ENCODE measurements at places on chromosomes 11 and 22.

- no peak for DNase-seq
Measured at GRCh38 chr11:132123854-132124835, 753.7 kb downstream of the NTM start.

DNA sequence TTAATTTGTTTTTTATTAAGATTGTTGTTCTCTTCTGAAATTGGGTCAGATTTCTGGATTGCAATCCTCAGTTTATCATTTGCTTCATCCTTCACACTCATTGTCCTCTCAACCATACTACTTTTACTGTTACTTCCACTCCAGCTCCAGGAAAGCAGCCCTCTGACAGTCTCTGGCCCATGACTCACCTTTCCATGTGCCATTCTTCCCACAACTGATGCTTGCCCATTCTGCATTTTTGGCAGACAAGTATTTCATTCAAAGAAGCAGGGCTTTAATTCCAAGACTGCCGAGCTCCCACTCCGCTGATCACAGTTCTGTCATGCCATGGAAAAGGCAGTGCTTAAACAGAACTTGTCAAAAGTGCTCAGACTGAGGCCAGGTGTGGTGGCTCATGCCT lies 139.2 kb downstream of the WNT11 start:
- no peak for DNase-seq

DNA sequence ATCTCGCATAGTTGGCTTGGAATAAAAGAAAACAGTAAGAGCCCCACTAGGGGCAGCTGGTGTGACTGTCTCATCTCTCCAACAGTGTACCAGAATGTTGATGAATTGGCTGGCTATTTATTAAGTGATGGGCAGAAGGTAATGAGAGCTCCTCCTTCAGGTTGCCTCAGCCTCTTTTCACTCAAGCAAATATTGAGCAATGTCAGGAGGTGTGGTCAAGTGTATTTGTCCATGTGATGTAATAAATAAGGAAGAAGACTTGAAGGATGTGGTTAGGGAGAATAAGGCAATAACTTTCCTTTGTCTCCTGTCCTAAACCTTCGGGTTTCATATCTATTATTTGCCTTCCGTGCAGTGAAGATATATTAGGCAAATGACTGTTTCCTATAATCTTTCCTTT lies at the start of gene TCN1:
TSS of gene TCN1 (minus strand) at position 91 of the 400 bp plus-strand sequence. CDS start at position 74, 17 bp downstream.
- DNase-seq, result no peak

DNA sequence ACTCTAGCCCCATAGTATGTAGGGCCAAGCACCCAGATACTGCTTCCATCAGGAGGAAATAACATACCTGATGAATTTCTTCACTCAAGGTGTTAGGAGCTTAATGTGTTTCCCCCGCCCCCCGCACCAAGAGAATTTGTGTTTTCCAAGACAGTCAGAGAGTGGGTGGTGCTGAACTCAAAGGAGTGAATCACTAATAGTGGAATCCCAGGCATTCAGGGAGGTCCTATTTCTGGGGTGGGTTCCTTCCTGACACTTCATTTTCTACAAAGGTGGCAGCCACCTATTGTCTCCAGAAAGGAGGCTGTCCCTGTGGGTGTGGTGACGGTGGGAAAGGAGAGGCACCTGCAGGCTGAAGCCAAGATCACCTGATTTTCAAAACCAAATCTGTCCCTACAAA lies 50.8 kb upstream of the ELF5 start:
- DNase-seq, result no peak

- no peak for DNase-seq
Measured at GRCh38 chr11:118980191-118980881, 8.8 kb downstream of the FOXR1 start.

GRCh38 chr22:32319861-32320406 lies 37.7 kb upstream of the RFPL3 start:
- no peak for DNase-seq

- DNase-seq, result no peak
Measured at GRCh38 chr11:57302489-57302888, 22.3 kb downstream of the TNKS1BP1 start.

DNA sequence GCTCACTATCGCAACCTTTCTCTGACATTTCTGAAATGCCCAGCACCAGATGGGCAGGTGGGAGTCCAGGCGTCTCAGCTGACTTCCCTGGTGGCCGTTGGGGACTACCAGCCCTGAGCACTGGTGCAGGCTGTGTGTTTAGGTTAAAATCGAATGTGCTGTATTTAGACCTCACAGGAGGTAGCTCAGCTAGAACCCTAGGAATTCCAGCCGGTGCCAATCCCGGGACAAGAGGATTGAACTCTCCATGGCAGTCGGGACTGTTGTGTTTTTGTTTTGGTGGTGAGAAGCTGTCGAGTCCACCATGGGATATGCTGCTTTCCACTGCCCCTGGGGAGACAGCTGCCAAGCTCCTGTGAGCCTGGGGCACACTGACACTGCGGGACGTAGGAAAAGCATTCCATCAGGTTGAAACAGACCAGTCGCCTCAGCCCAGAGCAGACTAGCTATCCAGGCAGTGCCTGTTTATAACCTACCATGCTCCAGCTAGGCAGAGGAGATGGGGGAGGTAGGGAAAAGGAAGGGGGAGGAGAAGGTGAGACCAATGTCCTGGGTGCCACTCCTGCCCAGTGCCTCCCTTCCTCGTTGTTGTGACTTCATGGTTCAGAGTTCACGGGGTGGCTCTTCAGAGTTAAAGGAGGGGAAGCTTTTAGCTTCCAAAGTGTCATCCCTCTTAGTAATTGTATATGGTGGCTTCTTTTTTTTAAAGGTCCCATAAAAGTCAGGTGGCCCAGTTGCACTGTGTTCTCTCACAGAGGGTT lies 53.0 kb downstream of the MICAL2 start:
- DNase-seq, result no peak

DNA sequence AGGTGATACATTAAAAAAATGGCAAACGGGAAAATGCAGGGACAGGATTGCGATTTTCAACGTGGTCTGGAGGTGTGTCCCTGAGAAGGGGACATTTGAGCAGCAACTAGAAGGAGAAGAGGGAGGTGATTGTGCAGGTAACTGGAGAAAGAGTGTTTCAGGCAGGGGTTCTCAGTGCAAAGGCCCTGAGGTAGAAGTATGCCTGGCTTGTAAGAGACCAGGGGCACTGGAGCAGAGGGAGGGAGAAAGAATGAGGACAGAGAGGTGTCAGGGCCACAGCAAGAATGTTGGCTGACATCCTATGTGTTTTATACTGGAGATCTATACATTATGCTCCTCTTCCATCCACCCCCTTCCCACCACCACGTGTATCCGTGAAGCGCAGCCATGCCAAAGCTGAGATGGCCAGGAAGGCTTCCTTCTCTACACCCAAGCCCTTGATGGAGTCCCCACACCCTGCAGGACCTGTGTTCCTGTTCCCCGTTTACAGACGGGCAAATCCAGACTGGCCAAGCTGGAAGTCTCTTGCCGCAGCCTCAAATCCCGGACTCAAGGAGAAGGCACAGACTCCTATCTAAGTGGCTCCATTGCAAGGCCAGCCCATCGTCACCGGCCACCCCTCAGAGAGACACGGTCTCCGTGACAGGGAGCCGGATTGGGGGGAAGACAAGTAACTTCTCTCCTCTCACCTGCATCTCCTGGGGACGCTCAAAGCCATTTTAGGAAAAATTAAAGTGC lies 416.1 kb downstream of the MN1 start:
- DNase-seq, result no peak

GRCh38 chr22:42964994-42965699 lies 49.8 kb downstream of the PACSIN2 start:
- DNase-seq, result no peak

- DNase-seq, result no peak
Measured at GRCh38 chr22:43296276-43296902, 46.8 kb downstream of the SCUBE1 start.

- DNase-seq, result no peak
Measured at GRCh38 chr11:87059596-87060390, 22.1 kb downstream of the TMEM135 start.

- DNase-seq, result no peak
Measured at GRCh38 chr22:36211237-36211861, 9.7 kb upstream of the APOL4 start.

- no peak for DNase-seq
Measured at GRCh38 chr11:20563866-20564265, 35.5 kb upstream of the SLC6A5 start.

DNA sequence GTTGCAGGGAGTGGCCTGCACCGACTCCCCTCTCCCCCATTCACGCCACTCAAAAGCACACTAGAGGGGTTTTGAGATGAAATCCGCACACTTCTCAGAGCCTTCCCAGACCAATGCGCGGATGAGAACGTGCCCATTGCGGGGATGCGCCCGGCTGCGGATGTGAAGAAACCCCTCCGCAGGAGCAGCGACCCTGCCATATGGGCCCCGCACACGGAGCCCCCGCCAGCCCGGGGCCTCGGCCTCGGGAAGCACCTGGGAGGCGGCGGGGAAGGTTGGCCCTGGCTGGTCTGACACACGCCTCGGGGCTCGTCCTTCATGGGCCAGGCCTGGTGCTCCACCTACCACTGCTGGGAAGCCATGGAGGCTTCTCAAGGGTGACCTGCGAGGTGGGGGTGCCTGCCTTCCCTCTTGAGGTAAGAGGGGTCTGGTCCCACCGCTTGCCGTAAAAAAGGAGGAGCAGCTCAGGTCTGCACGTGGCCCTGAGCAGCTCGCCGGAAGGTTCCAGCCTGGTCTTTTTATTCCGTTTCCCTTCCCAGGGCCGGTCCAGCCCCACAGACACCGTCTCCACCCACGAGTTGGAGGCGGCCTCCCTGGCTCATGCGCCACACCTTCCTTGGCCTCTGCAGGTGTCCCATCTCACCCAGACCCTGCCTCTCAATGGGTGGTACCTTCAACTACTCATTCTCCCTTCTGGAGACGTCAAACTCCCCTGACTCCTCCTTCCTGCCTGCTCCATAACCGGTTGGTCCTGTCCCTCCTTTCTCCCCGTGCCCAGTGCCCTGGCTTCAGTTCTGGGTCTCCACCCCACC lies 39.4 kb downstream of the TRMU start:
- DNase-seq, result no peak

DNA sequence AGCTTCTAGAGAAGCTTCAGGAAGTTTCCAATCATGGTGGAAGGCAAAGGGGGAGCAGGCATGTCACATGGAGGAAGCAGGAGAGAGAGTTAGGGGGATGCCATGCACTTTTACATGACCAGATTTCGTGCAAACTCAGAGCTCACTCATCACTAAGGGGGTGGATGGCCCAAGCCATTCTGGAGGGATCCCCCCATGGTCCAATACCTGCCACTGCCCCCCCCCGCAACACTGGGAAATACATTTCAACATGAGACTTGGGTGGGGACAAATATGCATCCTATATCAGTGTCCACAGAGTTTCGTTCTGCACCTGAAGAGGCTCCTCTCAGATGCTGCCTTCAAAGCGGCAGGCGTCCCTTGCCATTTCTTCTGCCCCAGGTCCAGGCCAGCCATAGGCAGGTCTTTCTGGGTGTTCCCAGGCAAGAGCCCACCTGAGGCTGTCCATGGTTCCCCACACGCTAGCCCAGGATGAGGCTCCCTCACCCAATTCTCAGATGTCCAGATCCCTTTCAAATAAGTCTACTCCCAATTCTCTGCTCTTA lies 1344.3 kb downstream of the TBC1D22A start:
- no peak for DNase-seq

DNA sequence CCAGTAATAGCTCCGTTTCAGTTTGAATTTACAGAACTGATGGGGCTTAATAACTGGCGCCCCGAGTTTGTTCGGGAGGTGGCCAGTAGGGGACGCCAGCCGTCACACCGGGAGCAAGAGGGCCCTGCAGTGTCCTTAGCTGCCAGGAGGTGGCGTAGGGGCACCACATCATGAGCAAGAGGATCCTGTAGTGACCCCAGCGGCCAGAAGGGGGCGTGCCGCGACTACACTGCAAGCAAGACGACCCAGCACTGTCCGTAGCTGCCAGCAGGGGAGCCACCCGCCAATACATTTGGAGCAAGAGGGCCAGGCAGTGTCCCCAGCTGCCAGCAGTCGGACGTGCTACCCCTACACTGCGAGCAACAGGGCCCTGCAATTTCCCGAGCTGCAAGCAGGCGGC lies 663.7 kb upstream of the B3GAT1 start:
- DNase-seq, result no peak

DNA sequence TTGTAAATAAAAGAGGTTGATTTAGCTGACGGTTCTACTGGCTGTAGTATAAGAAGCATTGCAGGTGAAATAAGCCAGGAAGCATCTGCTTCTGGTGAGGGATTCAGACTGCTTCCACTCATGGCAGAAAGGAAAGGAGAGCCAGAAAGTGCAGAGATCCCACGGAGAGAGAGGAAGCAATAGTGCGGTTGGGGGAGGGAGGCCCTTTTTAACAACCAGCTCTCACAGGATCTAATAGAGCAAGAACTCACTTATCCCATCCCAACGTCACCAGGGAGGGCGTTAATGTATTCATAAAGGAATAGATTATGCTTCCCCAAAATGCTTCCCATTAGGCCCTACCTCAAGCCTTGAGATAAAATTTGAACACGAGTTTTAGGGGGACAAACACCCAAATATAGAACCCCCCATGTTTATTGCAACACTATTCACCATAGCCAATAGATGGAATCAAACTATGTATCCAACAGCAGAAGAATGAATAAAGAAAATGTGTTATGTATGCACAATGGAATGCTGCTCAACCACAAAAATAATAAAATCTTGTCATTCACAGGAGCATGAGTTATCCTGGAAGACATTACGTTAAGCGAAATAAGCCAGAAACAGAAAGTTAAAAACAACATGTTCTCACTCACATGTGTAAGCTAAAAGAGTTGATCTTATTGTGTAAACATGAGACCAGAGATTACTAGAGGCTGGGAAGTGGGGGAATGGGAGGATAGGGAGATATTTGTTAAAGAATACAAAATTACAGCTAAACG lies 908.3 kb upstream of the ANO3 start:
- DNase-seq, result no peak

GRCh38 chr11:133531971-133532651 lies at the start of gene OPCML:
TSS of gene OPCML (minus strand) at chr11:133532501.
- no peak for DNase-seq

- no peak for DNase-seq
Measured at GRCh38 chr11:92804388-92804966, 165.0 kb upstream of the MTNR1B start.

DNA sequence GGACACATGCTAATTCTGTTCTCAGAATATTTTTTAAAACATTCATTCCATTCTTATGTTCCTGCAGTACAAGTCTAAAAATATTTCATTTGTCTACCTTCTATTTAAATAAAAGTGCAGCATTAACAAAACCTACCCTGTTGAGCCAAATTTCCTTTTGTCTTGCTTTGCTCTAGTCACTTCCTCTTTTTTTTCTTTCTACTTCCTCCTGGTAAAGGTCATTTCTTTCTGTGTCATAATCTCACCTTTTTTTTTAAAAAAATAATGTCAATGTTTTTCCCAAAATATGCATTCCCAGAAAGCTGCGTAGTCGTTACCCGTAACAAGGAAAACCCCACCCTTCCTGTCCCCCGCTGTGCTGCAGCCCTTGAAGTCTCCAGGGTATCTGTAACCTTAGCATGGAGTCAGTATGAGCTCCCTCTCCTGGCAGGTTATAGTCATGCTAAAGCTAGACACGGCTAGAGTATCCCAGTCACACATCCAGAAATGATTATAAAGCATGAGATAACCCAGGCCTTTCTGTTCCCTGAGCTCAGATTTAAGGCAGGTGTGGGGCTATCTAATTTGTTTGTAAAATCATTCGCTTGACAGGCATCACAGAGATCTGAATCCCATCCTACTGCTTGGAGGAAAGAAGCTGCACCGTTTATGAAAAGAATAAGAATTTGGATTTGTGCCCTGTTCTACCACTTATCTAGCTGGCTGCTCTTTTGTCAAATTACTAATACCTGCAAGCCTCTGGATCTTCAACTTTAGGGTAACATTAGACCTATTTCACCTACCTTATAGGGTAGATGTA lies 51.1 kb upstream of the EED start:
- DNase-seq, result peak; percentile 61
